ENCODE measurements at places on chromosomes 4 and X. TPM values are rescaled to one million over a fixed set of nuclear protein-coding genes. Genes with fewer than 3 reads are reported as not detected.

The IQCM gene
- total RNA-seq = not detected

The CTAG1A gene
- not detected for total RNA-seq

The ARHGAP6 gene
- 0.17 TPM for total RNA-seq

The ERAS gene
- not detected for total RNA-seq

The MGAT4D gene
- not detected for total RNA-seq

The PDZD4 gene
- total RNA-seq = 0.68 TPM

The BEX5 gene
- not detected for total RNA-seq

The F8A2 gene
- not detected for total RNA-seq

The CTAG2 gene
- not detected for total RNA-seq

The HGFAC gene
- total RNA-seq = 0.51 TPM

The USP26 gene
- total RNA-seq = not detected

The YY2 gene
- 3.1 TPM for total RNA-seq

The APELA gene
- not detected for total RNA-seq

The TMEM47 gene
- 8.7 TPM for total RNA-seq

The FUNDC1 gene
- total RNA-seq = 9.9 TPM

The PASD1 gene
- total RNA-seq = not detected

The EXOC1L gene
- total RNA-seq = not detected

The P2RY8 gene
- total RNA-seq = 0.17 TPM

The F8A3 gene
- total RNA-seq = 2.7 TPM

The REELD1 gene
- total RNA-seq = not detected

The GPAT3 gene
- total RNA-seq = 20.6 TPM

The POLN gene
- total RNA-seq = 2.7 TPM

The AMOT gene
- total RNA-seq = 2.0 TPM

The GPR119 gene
- total RNA-seq = not detected

The CPXCR1 gene
- total RNA-seq = not detected

The TBC1D8B gene
- 7.9 TPM for total RNA-seq

The VSIG1 gene
- total RNA-seq = 0.51 TPM

The PCDH19 gene
- total RNA-seq = 0.68 TPM

Measured in dermis blood vessel endothelial cell (primary cell).